ENCODE measurements at places on chromosomes 4 and X.

GRCh38 chr4:40388239-40388638, 53.1 kb downstream of the CHRNA9 start:
- H3K27me3 ChIP-seq, result no peaks in the 10 kb centered on the region
- DNase-seq, result no peak
- no peak overlapping the region for H3K4me3 ChIP-seq
- H3K36me3 ChIP-seq, result no peaks in the 10 kb centered on the region
- H3K4me1 ChIP-seq, result no peaks in the 10 kb centered on the region
- H3K27ac ChIP-seq, result no peak overlapping the region

DNA sequence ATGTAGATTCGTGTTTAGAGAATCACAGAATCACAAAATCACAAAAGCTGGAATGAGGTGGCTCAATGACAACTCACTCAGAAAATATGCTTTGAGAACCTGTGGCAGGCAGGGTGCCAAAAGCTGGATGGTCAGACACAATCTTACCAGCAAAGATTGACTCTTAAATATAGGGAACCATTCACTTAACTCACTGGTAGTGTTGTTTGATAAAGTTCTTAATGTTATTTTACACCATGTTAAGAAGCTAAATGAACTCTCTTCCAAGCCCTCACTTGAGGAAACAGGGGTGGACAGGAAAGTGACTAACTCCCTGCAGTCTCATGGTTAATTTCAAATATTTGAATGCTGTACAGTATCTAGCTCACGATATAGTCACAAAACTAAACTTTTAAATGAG, 5.7 kb upstream of the SCOC start:
- no peak overlapping the region for H3K4me3 ChIP-seq
- H3K27me3 ChIP-seq, result no peaks in the 10 kb centered on the region
- H3K36me3 ChIP-seq, result no peaks in the 10 kb centered on the region

GRCh38 chr4:80007745-80008149, 65.3 kb downstream of the ANTXR2 start:
- no peak for DNase-seq
- H3K27me3 ChIP-seq, result no peaks in the 10 kb centered on the region
- H3K27ac ChIP-seq, result peak overlapping the region; percentile 41
- H3K4me1 ChIP-seq, result peaks cover 40% of the 10 kb centered on the region
- no peaks in the 10 kb centered on the region for H3K36me3 ChIP-seq
- no peak overlapping the region for H3K4me3 ChIP-seq

GRCh38 chr4:10787365-10787764, 102.8 kb upstream of the CLNK start:
- H3K36me3 ChIP-seq, result no peaks in the 10 kb centered on the region
- H3K4me3 ChIP-seq, result no peak overlapping the region
- no peaks in the 10 kb centered on the region for H3K4me1 ChIP-seq
- H3K27me3 ChIP-seq, result no peaks in the 10 kb centered on the region

DNA sequence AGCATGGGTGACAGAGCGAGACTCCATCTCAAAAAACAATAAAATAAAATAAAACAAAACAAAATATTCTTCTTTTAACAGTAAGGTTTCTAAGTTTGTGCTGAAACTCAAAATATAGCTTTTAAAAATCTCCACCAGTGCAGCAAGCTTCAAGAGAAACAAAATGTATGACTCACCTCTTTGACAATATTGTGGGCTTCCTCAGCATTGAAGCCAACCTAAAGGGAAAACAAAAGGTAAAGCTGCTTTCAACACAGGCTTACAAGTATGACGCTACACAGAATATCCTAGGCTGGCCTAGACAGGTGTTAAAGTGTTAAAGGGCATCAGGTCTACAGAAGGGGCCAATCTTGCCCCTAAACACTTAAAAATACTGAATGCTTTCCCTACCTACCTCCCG, 1.2 kb downstream of the DYNLT3 start:
- H3K4me1 ChIP-seq, result peaks cover 4% of the 10 kb centered on the region
- no peaks in the 10 kb centered on the region for H3K27me3 ChIP-seq
- H3K4me3 ChIP-seq, result no peak overlapping the region
- no peak overlapping the region for H3K27ac ChIP-seq
- DNase-seq, result no peak

GRCh38 chr4:27666943-27667342, 806.3 kb downstream of the STIM2 start:
- no peak for DNase-seq
- H3K27me3 ChIP-seq, result no peaks in the 10 kb centered on the region
- no peak overlapping the region for H3K4me3 ChIP-seq
- H3K27ac ChIP-seq, result no peak overlapping the region

- no peaks in the 10 kb centered on the region for H3K36me3 ChIP-seq
- no peak overlapping the region for H3K4me3 ChIP-seq
- DNase-seq, result no peak
- no peaks in the 10 kb centered on the region for H3K4me1 ChIP-seq
These were observed 824.5 kb upstream of the HTR2C start for GRCh38 chrX:113759422-113759821.

DNA sequence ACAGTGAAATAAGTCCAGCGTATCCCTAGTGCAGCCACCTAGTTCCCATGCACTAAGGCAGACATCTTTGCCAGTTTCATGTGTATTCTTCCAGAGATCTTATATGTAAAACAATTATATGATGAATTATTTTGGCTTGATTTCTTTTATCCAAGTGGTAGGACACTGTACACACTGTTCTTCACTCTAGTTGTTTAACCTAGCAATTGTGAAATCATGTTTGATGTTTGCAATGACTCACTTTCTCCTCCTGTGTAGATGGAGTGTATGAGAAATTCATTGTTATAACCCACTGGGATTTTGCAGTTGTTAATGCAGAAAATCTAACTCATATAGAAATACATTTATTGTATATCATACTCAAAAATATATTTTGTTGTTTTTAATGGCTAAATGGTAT, 17.5 kb upstream of the TBC1D1 start:
- peaks cover 5% of the 10 kb centered on the region for H3K4me1 ChIP-seq
- no peak for DNase-seq
- no peak overlapping the region for H3K4me3 ChIP-seq
- no peaks in the 10 kb centered on the region for H3K27me3 ChIP-seq
- no peaks in the 10 kb centered on the region for H3K36me3 ChIP-seq
- no peak overlapping the region for H3K27ac ChIP-seq

DNA sequence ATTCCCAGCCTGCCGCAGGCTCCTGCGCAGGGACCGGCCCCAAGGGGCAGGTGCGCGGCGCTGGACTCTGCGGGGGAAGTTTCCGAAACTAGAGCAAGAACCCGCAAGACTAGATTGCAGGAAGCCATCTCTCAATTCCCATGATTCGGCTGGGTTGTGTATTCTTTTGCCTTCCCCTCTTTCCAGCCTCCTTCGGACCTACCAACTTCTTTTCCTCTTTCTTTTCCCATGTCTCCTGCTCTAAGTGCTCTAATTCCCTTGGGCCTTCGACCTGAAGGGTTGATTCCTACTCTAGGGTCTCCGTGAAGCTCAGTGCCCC, 645 bp upstream of the OPHN1 start:
- no peaks in the 10 kb centered on the region for H3K36me3 ChIP-seq
- no peak for DNase-seq
- peaks cover 3% of the 10 kb centered on the region for H3K27me3 ChIP-seq
- H3K4me1 ChIP-seq, result no peaks in the 10 kb centered on the region
- peak overlapping the region; percentile 22 for H3K4me3 ChIP-seq

DNA sequence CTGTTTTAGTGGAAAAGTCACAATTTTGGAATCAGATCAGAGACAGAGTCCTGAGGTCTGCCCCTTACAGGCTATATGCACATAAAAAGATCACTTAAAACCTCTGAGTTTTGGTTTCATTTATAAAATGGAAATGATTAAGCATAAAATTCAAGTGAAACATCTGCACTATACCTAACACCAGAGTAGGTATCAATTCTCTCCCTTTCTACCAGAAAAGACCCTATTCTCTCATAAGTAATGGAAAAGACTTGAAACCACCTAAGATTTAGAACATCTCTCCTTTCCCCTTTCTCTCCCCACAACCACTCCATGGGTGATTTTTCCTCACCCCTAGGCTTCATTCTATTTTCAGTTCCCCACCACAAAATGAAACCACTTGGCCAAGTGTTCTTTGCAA, 907 bp downstream of the LHFPL1 start:
- no peak overlapping the region for H3K27ac ChIP-seq
- peak overlapping the region; percentile 65 for H3K4me3 ChIP-seq
- H3K4me1 ChIP-seq, result peaks cover 6% of the 10 kb centered on the region
- H3K36me3 ChIP-seq, result no peaks in the 10 kb centered on the region

DNA sequence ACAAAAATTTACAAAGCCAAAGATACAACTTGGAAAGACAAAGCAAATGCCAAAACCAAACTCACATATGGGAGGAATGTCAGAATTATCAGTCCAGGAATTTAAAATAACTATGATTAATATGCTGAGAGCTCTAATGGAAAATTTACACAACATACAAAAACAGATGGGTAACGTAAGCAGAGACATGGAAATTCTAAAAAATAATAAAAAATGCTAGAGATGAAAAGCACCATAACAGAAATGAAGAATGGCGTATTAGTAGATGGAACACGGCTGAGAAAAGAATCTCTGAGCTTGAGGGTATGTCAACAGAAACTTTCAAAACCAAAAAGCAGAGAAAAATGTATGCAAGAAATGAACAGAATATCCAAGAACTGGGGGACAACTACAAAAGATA, 4.1 kb upstream of the MANBA start:
- H3K4me3 ChIP-seq, result no peak overlapping the region
- no peak for DNase-seq

DNA sequence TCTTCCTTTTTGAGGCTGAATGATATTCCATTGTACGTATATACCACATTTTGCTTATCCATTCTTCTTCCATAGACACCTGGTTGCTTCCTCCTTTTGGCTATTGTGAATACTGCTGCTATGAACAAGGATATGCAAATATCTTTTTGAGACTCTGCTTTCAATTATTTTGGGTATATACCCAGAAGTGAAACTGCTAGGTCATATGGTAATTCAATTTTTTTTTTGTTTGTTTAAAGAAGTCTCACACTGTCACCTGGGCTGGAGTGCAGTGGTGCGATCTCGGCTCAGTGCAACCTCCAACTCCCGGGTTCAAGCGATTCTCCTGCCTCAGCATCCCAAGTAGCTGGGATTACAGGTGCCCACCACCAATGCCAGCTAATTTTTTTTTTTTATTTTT, 75.3 kb downstream of the METTL14 start:
- peaks cover 10% of the 10 kb centered on the region for H3K36me3 ChIP-seq
- no peaks in the 10 kb centered on the region for H3K27me3 ChIP-seq
- no peak overlapping the region for H3K4me3 ChIP-seq
- DNase-seq, result no peak

- H3K36me3 ChIP-seq, result no peaks in the 10 kb centered on the region
- H3K4me1 ChIP-seq, result no peaks in the 10 kb centered on the region
- H3K27me3 ChIP-seq, result no peaks in the 10 kb centered on the region
- H3K27ac ChIP-seq, result no peak overlapping the region
These were observed 1195.1 kb downstream of the PCDH18 start for GRCh38 chr4:136337216-136337615.

DNA sequence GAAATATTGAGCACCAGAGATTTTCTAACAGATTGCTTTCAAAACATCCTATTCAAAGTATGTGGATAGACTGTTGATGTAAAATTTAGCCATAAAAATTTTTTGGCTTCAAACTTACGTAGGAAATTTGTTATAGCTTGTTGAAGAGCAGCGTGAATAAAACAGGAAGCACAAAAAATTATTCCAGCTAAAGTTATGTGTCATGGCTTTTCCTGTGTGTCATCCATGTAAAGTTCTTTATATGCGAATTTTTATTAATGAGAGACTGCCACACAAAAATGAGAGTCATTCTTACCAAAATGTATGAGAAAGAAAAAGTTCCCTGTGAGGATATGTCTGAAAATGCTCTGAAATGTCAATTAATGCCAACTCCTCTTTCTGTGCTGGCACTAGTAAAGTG, 19.5 kb downstream of the EPGN start:
- no peaks in the 10 kb centered on the region for H3K27me3 ChIP-seq
- no peak for DNase-seq
- H3K4me3 ChIP-seq, result no peak overlapping the region
- no peaks in the 10 kb centered on the region for H3K36me3 ChIP-seq
